Ovary (tissue), 10 donors: ENCODE measurements at places on chromosomes 16 and 17. TPM values are rescaled to one million over a fixed set of nuclear protein-coding genes. Genes with fewer than 3 reads are reported as not detected.

The C16orf86 gene
- total RNA-seq: 2.6 TPM

The SOX8 gene
- total RNA-seq: 0.25 TPM

The SLC5A2 gene
- total RNA-seq: 0.25 TPM

DNA sequence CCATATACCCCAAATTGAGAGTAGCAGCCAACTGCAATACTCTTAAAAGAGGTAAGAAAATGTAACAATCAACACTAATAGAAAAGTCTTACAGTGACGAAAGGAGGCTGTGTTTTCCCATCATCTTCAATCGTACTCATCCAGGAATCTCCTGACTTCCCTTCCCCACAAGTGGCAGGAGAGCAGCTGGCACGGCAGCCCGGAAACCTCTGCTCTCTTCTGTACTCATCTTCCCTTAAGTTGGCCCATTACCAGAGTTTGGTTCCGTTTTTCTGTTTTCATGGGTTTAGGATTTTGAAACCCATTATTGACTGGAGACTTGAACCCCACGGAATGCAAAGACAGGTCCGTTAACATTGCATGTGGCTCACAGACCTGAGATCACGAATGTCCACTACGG lies 11.7 kb upstream of the CD300H start:
- H3K4me3 ChIP-seq: no peak overlapping the region
- no peak overlapping the region for H3K27ac ChIP-seq
- no peaks in the 10 kb centered on the region for H3K36me3 ChIP-seq
- DNase-seq: no peak
- H3K27me3 ChIP-seq: no peaks in the 10 kb centered on the region

DNA sequence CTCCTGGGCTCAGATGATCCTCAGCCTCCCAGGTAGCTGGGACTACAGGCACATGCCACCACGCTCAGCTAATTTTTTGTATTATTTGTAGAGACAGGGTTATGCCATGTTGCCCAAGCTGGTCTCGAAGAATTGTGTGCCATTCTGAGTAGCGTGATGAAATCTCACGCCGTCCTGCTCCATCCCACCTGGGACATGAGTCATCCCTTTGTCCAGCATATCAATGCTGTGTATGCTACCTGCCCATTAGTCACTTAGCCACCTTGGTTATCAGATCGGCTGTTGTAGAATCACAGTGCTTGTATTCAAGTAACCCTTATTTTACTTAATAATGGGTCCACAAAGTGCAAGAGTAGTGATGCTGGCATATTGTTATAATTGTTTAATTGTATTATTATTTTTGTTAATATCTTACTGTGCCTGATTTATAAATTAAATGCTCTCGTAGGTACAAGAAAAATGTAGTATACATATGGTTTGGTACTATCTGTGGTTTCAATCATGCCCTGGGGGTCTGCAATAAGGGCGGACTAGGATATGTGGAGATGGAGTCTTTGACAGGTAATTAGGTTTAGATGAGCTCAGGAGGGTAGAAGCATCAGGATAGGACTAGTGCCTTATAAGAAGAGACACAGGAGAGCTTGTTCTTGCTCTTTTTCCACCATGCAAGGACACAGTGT lies 26.6 kb upstream of the SLC13A2 start:
- no peak for DNase-seq
- H3K36me3 ChIP-seq: no peaks in the 10 kb centered on the region
- H3K27ac ChIP-seq: no peak overlapping the region
- H3K27me3 ChIP-seq: no peaks in the 10 kb centered on the region

DNA sequence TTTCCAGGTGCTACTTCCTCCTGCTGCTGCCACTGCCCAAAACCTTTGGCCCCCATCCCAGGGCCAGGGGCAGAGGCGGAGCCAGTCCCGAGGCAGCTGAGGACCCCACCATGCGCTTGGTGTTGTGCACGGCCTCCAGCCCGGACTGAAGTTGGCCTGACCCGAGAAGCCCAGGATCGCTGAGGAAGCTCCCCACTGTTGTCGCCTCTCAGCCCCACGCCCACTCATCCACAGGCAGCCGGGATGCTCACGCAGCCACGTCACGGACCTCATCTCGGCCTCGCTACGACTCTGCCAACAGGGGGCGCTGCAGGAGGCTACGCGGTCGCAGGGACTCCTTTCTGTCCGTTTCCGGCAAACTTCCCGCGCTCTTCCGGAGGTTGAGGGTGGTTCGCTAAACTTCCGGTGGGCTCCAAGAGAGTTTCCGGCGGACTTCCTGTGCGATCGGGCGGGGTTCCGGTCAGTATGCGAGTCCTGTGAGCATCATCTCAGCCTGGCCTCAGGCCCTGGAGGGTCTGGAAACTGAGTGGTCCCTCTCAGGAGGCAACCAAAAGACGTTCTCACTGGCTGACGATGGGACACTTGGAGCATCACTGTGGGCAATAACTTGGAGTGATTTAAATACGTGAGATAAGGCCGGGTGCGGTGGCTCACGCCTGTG lies 12.4 kb downstream of the ZG16B start:
- DNase-seq: peak; percentile 78
- no peak overlapping the region for H3K4me3 ChIP-seq
- no peak overlapping the region for H3K27ac ChIP-seq
- H3K4me1 ChIP-seq: peaks cover 11% of the 10 kb centered on the region

GRCh38 chr16:50702725-50703124 lies 9.3 kb downstream of the NOD2 start:
- peaks cover 1% of the 10 kb centered on the region for H3K4me1 ChIP-seq
- H3K36me3 ChIP-seq: no peaks in the 10 kb centered on the region
- DNase-seq: no peak

DNA sequence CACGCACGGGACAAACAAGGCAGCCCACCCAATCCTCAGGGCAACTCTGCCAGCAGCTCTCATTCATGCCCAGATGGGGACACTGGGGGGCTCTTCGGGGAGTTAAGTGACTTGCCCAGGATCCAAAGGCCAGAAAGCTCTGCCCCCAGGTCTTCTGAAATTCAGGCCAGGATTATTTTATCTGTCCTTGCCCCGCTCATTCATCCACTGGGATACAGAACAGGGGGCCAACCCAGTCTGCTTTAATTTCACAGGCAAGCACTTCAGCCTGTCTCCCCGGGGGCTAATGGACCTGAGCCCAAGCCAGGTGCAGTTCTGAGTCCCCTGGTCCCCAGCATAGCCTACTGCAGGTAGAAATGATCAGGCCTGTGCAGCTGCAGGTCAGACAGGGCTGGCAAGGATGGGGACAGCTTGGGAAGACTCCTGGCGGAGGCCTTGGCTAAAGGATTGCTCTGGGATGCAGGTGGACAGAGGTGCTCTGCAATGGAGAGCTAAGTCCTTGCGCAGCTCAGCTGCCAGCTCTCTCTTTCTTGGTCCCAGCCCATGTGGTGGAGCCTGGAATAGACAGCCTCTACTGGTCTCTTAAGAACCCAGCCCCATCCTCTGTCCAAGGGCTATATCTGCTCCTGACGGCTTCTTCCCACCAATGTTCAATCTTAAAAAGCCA lies 766 bp upstream of the B3GNT9 start:
- no peak overlapping the region for H3K27ac ChIP-seq
- no peaks in the 10 kb centered on the region for H3K27me3 ChIP-seq
- no peak for DNase-seq
- no peaks in the 10 kb centered on the region for H3K4me1 ChIP-seq
- H3K36me3 ChIP-seq: no peaks in the 10 kb centered on the region
